ENCODE measurements at places on chromosomes 4 and X.
A peak's percentile ranks its signal among the peaks of the same experiment; 100 is the strongest.

- DNase-seq = no peak
These were observed 60.8 kb downstream of the GRXCR1 start for GRCh38 chr4:42953321-42953720.

DNA sequence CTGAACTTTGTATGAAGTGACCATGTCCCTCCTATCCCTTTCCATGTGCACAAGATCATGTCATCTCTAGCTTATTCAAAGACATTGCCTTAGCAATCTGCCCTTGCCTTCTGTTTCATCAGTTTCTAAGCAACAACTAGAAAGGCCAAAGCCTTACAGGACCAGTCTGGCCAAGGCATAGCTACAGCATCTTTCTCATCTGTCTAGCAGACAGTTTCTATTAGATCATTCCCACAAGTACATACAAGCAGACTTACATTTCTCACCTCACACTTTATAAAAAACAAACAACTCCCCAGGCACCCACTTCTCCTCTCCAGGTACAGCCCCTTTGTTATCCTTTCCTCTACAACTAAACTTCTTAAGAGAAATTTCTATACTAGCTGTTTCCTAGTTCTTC, 188.7 kb upstream of the AADAT start:
- no peak for DNase-seq

DNA sequence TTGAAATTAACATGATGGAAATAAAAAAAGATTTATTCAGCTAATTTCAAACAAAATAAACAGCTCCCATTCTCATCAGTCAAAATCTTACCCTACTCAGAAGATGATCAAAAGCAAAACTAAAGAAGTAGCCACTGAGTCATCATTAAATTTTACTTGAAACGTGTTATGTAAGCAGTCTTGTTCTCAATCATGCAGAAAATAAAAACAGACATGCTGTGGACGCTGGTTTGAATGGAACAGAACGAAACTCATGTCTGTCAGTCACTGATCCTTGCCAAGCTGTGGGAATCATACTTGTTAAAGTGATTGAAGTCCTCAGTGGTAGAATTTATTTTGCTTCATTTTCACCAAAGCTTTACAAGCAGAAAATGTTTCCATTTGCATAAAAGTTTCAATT, 77.2 kb upstream of the TLR3 start:
- no peak for DNase-seq

- no peak for DNase-seq
These were observed 460.3 kb downstream of the MID1IP1 start for GRCh38 chrX:39261446-39262147.

- DNase-seq = no peak
These were observed 93.1 kb downstream of the PCDH19 start for GRCh38 chrX:100316987-100317386.

GRCh38 chr4:24965627-24966026, 52.8 kb upstream of the CCDC149 start:
- DNase-seq = no peak

- peak; percentile 37 for DNase-seq
These were observed 5.5 kb upstream of the PHF8 start for GRCh38 chrX:54049801-54050200.

- DNase-seq = no peak
These were observed 91.3 kb upstream of the WDR44 start for GRCh38 chrX:118254611-118255010.

DNA sequence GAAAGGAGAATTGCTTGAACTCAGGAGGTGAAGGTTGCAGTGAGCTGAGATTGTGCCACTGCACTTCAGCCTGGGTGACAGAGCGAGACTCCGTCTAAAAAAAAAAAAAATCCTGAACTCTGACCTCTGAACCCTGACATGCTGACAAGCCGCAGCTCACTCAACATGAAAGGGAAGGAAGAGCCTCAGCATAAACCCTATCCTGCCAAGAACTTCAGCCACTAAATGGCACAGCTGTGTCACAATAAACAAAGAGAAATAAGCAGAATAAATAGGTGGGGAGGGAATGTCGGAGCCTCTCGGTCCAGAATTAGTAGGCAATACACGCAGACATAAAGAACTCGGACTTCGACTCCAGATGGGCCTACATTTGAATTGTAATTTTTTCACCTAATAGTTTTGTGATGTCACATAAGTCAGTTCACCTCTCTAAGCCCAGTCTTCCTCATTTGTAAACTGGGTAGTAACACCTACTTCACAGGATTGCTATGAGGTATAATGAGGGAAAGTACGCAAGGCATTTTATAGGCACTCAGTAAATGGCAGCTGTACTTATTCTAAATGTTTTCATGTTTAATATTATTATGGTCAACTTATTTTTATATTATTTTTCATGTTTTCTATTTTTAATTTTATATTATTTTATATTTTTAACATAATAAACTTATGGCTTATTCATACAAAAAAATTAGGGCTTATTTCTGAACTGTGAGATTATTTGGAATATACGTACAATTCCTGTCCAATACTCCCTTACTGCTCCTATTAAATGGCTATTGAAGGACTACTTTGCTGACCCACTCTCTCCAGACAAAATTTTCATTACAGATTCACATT, 243.4 kb downstream of the SCFD2 start:
- DNase-seq = no peak

- no peak for DNase-seq
These were observed 9.6 kb downstream of the HAUS7 start for GRCh38 chrX:153460826-153461225.

- DNase-seq = peak; percentile 56
These were observed 22.6 kb downstream of the SLC25A4 start for GRCh38 chr4:185165605-185166063.

DNA sequence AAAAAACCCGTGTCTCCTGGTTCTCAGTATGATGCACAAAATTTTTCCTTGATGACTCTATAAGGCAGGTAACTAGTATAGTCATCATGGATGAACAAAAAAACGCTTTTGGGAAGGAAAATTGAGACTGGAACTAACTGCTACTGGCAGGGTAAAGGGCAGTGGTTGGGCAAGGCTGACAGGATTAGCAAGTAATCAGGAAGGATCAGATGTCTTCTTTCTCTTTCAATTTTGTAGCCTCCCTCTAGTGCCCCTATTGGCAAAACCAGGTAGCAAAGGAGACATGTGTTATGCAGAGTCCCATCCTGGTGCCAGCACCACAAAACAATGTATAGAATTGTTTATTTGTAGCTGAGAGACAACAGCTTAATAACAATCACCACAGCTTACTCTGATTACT, 12.8 kb upstream of the SLITRK4 start:
- DNase-seq = no peak

GRCh38 chr4:26175006-26175786, 145.6 kb upstream of the RBPJ start:
- no peak for DNase-seq

All from GF-D8 (cell line).